GM12892 (cell line): ENCODE measurements at places on chromosomes 11 and 22.

DNA sequence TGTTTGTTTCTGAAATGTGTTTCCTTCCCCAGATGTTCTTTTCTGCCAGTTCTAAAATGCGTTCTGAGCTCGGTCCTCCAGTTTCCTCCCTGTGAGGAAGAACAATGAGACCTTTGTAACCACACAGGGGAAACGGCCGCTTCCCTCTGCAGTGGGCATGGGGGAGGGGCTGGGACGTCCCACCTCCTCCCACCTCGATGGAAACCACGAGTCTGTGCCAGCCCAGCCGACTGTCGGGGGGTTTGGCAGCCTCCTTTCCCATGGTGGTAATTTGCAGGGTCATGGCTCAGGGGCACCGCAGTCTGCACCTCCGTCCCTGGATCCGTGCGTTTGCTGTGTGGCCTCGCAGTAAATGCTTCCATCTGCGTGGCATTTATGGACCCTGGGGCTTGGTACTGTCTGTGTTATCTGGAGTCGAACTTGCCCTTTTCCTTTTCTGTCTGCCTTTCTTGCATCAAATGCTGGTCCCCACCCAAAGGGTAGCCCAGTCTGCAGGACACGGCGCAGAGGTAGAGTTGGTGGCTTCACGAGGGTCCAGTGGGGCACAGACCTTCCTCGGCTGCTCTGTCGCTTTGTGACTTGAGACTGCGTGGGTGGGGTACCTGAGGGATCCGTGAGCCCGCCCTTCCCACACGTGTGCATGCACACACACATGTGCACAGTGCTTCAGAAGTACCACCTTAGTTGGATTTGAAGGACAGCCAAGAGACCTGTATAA, 16.1 kb downstream of the LRP5 start:
- no peak for DNase-seq

DNA sequence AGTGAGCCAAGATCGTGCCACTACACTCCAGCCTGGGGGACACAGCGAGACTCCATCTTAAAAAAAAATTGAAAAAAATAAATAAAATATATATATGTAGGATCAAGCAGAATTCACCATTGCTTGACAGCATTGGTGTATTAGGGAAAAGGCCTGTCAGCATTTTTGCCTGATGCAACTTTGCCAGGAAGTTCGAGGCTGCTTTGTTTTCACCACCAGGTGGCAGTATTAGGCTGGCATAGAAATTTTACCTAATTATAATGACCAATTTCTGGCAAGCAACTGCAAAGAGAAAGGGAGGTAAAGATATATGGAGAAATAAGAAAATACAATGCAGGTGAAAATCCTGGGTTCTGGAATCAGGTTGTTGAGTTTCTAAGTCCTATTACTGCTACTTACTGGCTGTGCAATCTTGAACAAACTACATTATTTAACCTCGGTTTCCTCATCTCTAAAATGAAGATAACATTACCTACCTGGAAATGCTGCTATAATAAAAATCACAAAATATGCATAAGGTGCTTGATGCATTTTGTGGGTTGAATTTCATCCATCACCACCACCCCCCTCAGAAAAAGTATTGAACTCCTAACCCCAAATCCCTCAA, 24.7 kb downstream of the LAYN start:
- DNase-seq = no peak

GRCh38 chr11:47553406-47553743, 443 bp upstream of the CELF1 start:
- no peak for DNase-seq

GRCh38 chr11:35845860-35846259, 98.0 kb upstream of the LDLRAD3 start:
- no peak for DNase-seq

- DNase-seq = no peak
Measured at GRCh38 chr22:36197065-36197440, 4.6 kb downstream of the APOL4 start.

DNA sequence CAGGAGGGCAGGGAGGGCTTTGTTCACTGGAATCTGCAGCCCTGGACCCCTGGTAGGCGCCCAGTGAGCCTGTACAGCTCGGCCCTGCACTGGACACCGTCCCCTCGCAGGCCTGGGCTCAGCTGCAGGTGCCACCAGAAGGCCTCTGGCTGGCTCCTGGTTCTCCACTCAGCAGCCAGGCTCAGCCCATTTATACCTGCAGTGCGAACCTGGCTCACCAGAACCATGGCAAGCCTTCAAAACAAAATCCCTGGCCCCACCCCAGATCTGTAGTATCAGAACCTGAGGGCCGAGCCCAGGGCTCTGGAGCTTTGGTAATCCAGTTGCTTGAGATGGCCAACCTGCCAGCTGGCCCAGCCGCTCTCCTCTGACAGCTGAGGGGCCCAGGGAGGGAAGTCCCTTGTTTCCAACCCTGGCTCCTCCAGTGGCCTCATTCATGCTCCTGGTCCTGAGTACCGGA, 870 bp upstream of the FREY1 start:
- no peak for DNase-seq

- DNase-seq = no peak
Measured at GRCh38 chr11:62264004-62264403, 6.0 kb upstream of the SCGB2A2 start.
